ENCODE measurements at places on chromosomes 12 and 14.

DNA sequence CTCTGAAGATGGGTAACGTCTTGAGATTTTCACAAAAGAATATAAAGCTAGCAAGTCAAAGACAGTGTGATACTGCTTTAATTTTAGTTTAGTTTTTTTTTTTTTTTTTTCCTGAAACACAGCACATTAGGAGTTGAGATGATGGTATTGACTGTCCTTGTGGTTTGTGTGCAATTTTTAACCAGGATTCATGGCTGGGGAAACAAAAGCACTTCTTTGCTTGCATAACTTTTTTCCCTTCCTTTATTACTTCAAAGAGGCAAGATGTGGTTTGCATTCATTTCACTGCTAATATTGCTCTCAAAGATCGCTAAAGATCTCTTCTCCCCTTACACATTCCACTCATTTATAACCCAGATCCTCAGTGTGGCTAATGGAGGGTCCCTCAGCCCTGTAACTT, 157.1 kb upstream of the PZP start:
- DNase-seq, result no peak

DNA sequence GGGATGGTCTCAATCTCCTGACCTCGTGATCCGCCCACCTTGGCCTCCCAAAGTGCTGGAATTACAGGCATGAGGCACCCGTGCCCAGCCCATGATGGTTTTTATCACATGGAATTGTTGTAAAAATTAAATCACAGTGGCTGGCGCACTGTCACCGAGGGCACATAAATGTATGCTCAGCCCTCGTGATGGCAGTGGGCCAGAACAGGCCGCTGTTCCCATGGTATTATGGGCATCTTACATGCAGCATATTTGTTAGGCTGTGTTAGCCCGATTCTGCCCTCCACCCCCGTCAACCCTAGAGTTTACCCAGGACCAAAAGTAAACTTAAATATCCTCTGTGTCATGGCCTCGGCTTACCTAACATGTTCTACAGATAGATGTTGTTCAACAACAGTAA, 48.6 kb downstream of the GPR68 start:
- DNase-seq, result no peak

- no peak for DNase-seq
These were observed 59.2 kb downstream of the IFT81 start for GRCh38 chr12:110183386-110183785.

GRCh38 chr12:54504550-54504949, 7.0 kb downstream of the NCKAP1L start:
- no peak for DNase-seq

DNA sequence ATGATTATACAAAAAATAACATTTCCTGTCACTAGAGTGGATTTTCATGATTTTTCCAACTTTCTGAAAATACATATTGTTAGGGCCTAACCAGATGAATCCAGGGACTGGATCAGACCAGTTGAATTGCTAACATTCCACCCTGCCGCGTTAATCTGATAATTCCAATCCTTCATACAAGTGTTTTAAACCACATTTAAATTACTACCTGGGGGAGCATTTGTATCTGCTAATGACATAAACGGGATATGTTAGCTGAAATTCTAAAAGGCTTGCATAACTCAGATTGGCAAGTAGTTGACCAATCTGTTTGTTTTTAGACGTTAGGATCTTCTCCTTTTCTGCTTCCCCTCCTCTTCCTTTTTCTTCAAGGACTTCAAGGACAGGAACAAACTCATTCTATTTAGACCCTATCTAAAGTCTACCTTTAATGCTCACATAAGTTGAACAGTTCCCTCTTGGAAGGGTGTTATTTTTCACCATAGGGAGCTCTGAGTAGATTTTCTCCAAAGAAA, 239.0 kb downstream of the ADAMTS20 start:
- no peak for DNase-seq

- no peak for DNase-seq
These were observed 8.2 kb downstream of the ULK1 start for GRCh38 chr12:131902332-131903241.

- no peak for DNase-seq
These were observed 311.9 kb upstream of the SFSWAP start for GRCh38 chr12:131399000-131399399.
